ENCODE measurements at places on chromosomes 2 and 18.

DNA sequence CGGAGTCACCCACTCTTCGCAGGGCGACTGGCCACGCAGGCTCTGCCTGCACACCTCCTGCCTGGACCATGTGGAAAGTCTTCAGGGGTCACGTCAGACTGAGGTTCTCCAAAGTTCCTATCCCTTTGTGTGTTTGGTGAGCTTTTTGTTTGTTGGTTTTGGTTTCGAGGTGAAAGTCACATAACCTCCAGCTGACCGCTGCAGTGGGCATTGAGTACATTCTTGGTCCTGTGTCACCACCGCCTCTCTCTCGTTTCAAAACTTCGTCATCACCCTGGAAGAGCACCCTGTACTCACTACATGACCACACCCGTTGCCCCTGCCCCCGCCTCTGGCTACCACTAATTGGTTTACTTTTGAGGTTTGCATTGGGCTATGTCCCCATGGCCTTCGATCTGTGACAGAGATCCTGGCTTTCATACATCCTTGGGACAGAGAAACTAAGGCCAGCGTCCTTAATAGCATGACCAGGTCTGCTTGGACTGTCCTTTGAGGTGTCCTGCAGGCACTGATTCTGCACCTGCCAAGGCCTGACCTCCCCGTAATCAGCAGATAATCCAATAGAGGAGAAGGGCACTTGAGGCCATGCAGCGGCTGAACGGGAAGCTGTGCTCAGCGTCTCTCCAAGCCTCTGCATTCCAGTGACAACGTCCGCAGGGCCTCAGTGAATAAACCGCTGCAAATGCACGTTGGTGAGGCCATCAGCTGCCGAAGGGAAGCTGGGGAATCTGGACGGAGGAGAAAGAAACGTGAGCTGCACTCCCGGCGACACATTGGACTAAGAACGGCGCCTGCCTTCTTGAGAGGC is 46.8 kb downstream of the SH3BP4 start:
- DNase-seq: peak; percentile 49

DNA sequence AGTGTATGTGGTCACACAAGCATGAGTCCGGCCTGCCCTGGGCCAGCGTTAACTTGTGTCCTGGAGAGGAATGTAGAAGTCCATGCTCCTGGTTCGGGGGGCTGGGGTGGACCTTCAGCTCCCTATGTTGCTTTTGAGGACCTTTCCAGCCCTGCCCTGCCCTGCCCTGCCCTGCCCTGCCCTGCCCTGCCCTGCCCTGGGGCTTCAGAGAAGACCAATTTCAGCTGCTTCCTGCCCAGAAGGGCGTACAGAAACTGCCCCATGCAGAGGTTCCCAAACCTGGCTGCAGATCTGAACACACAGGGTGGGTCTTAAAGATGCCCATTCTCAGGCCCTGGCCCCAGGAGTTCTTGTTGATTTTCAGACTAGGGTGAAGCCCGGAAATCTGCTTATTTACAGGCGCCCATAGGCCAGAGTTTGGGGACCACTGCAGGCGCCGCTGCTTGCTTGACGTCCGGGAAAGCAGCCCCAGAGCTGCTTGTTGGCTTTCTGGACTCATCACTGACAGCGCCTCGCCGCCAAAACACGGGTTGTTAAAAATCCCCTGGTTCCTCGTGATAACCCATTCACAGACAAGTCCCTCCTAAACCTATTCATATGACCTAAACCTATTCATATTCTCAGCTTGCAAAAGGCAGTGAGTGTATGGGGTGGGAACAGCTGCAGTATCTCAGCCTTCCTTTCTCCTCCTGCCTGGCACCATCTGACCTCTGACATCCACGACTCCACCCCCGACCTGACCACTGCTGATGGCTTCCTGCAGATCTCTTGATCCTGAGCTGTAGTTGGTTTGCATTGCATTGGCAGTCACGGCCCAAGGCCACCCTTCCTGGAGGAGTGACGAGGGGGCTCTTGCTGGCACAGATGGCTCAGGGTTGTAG is 198.3 kb downstream of the GLI2 start:
- no peak for DNase-seq

DNA sequence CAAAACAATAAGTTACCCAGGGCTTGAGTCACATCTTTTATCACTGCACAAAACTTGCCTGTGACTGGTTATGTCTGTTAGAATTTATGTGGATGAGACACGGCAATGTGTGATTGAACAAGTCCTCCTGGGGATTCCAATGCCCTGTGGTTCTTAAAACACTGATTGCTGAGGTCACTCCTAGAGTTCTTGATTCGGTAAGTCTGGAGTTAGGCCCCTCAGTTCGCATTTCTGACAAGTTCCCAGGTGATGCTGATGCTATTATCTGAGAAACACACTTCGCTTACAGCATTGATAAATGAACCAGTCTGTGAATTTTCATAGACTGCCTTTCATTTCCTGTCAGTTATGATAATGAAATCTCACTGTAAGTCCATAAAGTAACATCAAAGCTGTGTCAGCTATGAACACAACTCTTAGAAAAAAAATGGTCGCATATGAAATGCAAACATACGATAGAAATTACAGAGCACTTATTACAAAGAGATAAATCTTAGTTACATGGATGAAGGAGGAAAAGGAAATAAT is 214.0 kb downstream of the DLGAP1 start:
- no peak for DNase-seq

DNA sequence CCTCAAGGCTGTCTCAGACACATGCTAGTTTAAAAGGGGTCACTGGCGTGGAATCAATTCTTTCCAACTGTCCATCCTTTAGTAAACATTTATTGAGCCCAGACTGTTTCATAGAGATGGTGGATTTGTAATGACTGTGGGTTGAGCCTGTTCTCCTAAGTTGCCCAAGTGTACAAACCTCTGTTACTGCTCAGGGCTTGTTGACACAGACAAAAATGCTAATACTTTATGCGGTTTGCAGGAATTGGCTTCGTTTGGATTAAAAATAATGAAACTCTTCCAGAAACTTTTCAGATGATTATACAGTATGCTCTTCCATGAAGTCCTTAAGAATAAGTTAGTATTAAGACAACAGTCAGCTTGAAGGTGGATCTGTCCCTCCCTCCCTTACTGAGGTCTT is 83.6 kb upstream of the MGAT5 start:
- DNase-seq: no peak

DNA sequence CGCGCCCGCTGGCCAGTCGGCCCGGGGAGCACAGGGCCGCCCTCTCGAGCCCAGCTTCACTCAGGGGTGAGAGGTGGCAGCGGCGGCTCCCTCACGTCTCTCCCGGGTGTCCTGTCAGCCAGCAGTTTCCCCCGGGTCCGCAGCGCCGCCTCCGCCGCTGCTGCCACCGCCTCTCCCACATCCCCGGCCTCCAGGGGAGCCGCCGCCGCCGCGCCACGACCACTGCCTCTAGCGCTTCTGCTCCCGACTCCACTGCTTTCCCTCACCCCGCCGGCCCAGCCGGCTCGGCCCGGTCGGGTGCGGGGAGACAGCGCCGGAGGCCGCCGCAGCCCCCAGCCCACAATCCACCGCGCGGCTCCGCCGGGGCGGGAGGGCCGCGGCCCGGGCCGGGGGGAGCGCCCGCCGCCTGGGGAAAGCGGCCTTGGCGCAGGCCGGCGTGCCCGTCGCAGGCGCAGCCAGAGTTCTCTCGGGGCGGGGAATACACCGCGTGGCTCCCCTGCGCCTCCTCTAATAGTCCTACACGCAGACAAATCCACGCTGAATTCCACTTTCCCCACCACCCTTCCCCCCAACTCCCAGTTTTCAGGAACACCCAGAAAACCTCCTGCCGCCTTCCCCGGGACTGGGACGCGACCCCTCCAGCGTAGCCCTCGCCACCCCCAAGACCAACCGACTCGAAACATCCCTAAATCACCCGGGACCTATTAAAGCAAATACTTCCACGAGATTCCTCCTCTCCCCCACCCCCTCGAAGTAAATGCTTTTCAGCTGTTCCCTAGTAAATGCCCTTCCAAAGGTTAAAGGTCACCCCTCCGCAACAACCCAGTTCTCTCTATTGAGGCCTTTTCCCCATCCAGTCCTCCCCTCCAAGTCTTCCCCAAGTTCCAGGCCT is at the start of gene VPS54:
TSS of gene VPS54 (minus strand) at position 346 of the 892 bp plus-strand sequence. CDS start 35,429 bp downstream, outside the sequence.
- DNase-seq: peak; percentile 32

GRCh38 chr18:80204142-80204541 is 43.2 kb downstream of the PARD6G start:
- no peak for DNase-seq

GRCh38 chr2:55616551-55617174 is 759 bp downstream of the PPP4R3B start:
- peak; percentile 23 for DNase-seq

GRCh38 chr2:176986487-176986886 is 226.1 kb upstream of the HNRNPA3 start:
- DNase-seq: no peak

DNA sequence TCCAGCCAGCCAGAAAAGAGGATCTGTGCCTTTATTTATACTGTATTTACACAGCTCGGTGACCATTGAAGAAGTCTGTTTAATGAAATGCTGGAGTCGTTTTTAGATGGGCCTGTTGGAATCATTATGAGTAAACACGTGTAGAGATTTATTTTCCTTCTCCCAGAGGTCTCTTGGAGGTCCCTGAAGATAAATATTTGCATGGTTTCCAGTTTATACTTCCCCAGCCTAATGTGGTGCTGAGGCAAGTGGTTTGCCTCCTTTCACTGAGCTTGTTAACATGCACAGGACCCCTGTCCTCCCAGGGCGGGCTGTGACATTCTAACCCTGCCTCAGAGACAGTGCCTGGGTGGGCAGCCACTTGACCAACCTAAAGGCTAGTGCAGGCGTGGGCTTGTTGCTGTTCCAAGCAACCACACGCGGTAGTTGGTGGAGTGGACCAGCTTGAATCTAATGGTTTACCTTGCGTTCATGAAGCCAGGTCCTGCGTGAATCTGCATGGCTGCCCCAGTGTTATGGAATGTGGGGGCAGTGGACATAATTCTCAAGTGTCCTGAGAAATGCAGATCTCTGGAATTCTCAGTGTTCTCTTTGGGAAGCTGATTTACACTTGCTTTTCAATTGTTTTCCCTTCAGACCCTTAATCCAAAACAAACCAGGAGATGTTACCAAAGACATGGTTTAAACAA is 130.2 kb upstream of the DLX2 start:
- DNase-seq: no peak

- no peak for DNase-seq
Observed at GRCh38 chr18:58140387-58141325, 96.6 kb downstream of the NEDD4L start.

GRCh38 chr2:19554520-19554919 is 196.1 kb upstream of the OSR1 start:
- DNase-seq: no peak

DNA sequence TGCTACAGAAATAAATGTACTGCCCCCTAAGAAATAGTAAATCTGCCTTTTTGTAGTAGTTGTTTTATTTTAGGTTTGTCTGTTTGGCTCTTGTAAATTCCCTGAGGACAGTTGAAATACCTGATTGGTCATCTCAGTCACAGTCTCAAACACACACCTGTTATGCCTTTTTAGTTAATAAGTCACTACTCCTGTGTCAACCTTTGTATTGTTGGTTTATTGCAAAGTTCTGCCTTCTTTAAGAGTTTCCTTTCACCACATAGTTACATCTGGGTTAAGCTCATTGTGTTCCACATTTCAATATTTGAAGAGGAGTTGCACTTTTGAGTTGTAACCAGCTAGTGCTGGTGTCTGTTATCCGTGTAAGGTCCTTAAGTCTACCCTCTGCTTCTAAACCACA is 198.7 kb downstream of the CCDC85A start:
- DNase-seq: no peak

DNA sequence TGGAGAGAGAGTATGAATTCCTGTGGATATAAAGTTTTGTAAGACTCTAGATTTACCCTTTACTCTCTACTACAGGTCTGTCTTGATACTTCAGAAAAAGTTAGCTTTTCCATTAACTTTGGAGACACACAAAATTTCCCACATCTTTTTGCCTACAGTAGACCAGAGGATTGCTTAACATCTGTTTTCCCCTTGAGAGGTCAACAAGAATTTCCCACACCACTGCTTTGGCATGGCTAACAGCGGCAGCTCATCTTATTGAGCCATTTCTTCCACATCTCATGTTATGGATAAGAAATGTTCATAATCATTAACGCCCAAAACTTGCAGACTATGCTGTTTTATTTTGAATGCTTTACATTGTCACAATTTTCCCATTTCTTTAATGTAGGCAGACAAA is 273.6 kb upstream of the RGPD4 start:
- no peak for DNase-seq

DNA sequence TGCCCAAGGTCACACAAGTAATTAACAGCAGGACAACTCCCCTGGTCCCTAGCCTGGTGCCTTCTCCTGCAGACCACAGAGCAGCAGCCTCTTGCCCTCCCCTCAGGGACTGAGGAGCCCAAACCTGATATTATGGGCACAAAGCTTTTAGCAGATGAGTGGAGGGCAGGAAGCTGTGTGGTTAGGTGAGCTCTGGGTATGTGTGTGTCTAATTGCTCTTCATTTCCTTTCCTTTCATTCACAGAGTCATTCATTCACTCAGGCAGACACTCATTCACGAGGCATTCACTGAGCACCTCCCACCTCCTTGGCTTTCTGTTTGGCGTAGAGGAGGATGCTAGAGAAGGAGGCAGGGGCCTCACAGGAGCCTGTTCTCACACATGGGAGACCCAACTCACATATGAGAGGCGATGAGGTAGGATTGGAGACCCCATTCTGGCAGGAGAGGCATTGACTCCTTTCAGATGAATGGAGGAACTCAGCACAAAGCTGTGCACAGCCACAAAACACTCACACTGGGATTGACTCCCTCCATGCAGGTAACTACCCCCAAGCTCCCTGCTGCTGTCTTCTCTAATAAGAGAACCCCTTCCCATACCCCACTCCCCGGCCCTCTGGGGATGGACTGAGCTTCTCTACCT is 306.8 kb upstream of the SKOR2 start:
- DNase-seq: no peak

GRCh38 chr18:63974991-63975390 is 5.1 kb downstream of the SERPINB8 start:
- DNase-seq: no peak

- peak; percentile 41 for DNase-seq
Observed at GRCh38 chr2:168694866-168695265, 107.6 kb upstream of the NOSTRIN start.

DNA sequence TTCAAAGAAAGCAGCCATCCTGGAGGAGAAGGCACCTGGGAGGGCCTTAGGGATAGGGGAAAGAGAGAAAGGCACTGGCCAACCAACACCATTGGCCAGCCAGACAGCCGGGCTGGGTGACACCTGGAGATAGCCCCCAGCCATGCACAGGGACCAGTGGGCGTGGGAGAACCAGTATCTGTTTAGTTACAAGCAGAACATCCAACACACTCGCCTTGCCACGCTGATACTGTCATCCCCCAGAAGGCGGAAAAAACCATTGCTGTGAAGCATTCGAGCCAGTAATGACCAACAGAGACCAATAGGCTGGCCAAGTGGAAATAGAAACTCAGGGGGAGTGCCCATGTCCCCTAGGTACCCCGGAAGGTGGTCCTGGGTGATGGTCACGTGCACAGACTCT is 15.5 kb downstream of the ASPRV1 start:
- DNase-seq: no peak

DNA sequence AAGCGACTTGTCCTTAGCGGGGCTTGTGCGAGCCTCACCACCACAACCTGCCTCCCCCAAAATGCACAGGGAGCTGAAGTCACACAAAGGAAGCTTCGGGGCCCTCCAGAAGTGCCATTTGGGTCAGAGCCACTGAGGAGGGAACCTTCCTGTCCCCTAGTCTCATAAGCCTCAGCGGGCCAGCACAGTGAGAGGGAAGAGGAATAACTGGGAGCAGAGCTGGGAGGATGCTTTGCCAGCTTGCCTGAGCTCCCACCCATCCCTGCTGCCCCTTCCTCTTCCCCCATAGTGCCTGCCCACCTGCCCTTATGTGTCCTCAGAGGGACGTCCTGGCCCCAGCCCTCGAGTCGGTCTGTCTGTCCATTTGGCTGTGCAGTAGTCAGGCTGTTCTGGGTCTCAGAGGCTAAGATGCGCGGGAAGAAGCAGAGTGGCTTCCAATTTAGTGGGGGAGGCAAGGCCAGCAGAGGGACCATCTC is 51.8 kb upstream of the GPR17 start:
- no peak for DNase-seq

Data from NCI-H510A (cell line).